ENCODE measurements at places on chromosomes 2 and 18. TPM values are rescaled to one million over a fixed set of nuclear protein-coding genes. Genes with fewer than 3 reads are reported as not detected.

- no peak for DNase-seq
Measured at GRCh38 chr18:46096651-46097300, 1.3 kb downstream of the ATP5F1A start.

GRCh38 chr2:157891643-157892041, 15.5 kb upstream of the ACVR1 start:
- no peak for DNase-seq

DNA sequence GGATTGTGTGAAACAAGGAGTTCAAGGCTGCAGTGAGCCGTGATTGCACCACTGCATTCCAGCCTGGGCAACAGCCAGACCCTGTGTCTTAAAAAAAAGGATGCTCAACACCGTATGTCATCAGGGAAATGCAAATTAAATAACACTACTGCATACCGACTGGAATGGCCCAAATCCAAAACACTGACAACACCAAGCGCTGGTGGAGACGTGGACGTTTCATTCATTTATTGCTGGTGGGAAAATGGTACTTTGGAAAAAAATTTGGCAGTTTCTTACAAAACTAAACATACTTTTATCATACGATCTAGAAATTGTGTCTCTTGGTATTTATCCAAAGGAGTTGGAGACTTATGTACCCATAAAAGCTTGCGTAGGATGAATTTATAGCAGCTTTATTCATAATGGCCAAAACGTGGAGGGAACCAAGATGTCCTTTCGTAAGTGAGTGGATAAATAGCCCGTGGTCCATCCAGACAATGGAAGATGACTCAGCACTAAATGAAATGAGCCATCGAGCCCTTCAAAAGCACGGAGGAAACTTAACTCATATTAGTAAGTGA, 24.2 kb downstream of the NEU4 start:
- no peak for DNase-seq

DNA sequence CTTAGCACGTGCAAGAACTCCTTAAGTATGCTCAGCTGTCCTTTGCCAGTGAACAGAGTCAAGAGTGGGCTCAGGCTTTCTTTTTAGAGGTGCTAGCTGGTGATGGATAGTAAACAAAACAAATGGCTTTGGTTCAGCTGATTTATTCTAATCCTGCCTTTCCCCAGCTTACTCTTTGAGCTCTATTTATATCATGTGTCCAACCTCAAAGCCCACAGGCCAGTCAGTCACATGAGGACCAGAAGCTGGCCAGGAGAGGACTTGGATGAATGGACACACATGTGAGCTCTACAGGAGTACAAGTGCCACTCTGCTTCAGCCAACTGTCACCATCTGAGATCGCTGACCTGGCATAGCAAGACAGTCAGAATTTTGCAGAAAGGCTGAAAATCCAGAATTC, 59.4 kb downstream of the STK39 start:
- DNase-seq: no peak

DNA sequence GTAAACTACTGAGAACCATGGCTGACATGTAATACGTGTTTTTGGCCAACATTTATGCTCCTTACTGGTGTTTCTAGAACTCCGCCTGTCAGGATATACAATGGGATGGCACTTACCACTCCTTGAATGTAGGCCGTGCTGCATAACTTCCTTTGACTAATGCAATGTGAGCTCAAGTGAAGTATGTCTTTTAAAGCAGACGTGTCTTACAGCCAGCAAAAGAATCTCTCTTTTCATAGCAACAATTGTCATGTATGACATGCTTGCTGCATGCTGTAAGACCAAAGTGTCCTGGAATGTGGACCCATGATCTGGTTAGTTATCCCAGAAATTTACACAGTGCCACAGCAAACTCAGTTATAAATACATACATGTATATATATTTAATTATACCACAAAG, 1202.7 kb upstream of the PIK3C3 start:
- no peak for DNase-seq

DNA sequence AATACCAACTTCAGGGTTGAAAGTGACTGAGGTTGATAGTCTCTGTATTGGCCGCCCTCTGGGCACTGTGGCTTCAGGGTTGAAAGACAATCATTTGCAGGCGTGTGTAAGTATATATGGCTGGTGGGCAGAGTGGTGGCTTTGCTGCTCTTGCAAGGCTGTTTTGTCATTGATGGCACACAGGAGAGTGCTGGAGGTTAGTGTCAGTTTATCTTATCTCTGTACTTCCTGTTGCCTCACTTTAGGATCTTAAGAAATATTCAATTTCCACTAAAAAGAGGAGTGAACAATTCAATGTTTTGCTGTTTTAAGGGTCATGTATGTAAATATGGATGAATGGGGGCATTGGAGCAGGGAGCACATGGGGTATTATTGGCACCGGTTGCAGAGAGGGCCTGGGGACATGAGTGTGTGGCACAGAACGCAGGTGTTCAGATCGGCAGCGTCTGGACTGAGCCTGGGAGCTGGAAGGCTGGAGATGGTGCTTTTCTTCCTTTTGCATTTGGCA, 51.5 kb downstream of the NCK2 start:
- no peak for DNase-seq

DNA sequence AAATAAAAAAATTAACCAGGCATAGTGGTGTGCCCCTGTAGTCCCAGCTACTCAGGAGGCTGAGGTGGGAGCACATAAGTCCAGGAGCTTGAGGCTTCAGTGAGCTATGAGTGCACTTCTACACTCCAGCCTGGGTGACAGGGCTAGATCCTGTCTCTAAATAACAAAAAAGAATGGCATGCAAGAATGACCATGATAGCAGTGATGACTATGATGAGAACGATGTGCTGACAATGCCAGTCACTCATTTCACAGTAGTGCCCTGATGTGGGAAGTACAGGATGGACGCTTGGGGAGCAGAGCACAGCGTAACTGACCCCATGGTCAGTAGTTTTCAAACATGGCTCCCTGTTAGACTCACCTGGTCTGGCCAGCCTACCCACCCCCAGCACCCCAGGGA, 139.1 kb downstream of the VAPA start:
- no peak for DNase-seq

SFTPB gene
- polyA plus RNA-seq: 0.17 TPM

DNA sequence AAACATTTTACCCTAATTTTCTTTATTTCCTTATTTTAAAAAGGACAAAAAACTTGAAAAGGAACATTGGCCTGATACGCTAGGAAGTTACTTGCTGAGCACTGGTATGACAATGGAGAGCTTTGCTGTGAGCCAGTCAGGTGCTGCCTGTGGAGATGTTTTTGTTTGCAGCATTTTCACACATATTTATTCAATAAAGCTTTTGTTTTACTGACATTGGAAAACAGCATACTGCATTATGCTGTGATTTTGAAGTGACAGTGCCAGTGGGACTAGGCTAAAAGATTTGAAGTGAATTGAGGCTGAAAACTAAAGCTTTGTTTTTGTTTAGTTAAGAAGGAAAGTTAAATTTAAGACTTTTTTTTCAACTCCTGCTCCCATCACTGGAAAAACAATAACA, 470.7 kb upstream of the ZEB2 start:
- no peak for DNase-seq

- DNase-seq: no peak
Measured at GRCh38 chr2:235433860-235434259, 60.0 kb upstream of the AGAP1 start.

GRCh38 chr2:59752512-59752911, 800.9 kb downstream of the BCL11A start:
- no peak for DNase-seq

CNGA3 gene
- not detected for polyA plus RNA-seq

- DNase-seq: no peak
Measured at GRCh38 chr2:80530442-80531064, 226.0 kb upstream of the LRRTM1 start.

- DNase-seq: no peak
Measured at GRCh38 chr2:47819834-47820233, 36.9 kb downstream of the MSH6 start.

- no peak for DNase-seq
Measured at GRCh38 chr2:23614701-23615100, 229.7 kb downstream of the KLHL29 start.

GRCh38 chr2:55133467-55134315, 83.4 kb upstream of the RTN4 start:
- no peak for DNase-seq

- DNase-seq: no peak
Measured at GRCh38 chr18:56314396-56314795, 324.0 kb downstream of the TXNL1 start.

NMUR1 gene
- polyA plus RNA-seq: 0.60 TPM
